AG04450 (cell line): ENCODE measurements at places on chromosomes 2 and 18.

DNA sequence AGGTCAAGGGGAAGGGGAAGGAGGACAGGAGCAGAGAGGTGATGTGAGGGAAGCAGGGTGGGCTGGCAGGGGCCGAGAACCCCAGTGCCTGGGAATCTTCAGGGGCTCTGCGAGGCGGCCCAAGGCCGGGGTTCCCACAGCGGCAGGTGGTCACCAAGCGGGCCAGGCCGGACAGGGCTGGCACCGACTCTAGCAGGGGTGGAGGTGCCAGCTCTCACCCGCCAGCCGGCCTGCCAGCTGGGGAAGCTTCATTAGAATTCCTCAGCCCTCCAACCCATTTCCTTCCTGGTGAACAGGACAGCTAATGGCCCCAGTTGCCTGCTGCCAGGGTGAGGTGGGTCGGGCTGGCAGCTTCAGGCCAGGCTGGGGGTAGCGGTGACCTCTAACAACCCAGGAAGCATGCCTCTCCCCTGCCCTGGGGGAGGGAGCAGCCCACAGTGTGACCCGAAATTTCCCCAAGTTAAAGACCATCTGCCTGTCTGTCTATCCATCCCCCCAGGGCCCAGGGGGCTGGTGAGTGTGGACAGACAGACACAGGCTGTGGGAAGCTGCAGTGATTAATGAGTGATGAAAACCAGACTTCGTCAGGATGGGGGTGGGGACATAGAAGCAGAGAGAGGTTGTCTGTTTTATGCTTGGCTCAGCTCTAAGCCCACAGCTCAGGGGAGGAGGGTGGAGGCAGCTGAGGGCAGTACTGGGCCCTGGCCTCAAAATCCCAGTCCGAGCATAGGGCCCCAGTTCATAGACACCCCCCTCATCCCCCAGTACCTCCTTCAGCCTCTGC is 144.1 kb downstream of the ZFP36L2 start:
- DNase-seq = no peak

- no peak for DNase-seq
Measured at GRCh38 chr2:74851191-74851566, 17.3 kb downstream of the HK2 start.

DNA sequence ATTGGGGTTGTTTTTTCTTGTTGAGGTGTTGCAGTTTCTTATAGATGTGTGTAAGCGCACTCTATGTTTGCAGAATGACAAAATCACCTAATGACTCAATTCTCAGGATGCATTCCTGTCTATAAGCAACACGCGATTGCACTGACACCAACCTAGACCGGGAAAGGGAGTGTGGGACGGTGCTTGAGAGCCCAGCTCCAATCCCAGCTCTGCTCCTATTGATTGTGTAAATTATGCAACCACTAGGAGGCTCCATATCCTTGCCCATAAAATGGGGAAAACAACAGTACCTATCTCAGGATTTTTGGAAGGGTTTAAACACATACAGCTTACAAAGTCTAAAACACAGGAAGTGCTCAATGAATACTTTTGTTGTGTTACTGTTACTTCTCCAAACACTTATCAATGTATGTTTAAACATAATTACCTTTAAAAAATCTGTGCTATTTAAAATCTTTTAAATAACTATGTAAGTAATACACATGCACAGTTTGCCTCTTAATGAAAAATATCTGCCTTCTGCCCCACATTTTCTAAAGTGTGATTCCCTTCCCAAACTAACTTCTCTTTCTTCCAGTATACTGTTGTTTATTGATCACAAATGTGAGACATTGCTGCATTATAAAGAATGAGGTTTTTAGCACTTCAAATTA is 132.5 kb downstream of the SPHKAP start:
- no peak for DNase-seq

DNA sequence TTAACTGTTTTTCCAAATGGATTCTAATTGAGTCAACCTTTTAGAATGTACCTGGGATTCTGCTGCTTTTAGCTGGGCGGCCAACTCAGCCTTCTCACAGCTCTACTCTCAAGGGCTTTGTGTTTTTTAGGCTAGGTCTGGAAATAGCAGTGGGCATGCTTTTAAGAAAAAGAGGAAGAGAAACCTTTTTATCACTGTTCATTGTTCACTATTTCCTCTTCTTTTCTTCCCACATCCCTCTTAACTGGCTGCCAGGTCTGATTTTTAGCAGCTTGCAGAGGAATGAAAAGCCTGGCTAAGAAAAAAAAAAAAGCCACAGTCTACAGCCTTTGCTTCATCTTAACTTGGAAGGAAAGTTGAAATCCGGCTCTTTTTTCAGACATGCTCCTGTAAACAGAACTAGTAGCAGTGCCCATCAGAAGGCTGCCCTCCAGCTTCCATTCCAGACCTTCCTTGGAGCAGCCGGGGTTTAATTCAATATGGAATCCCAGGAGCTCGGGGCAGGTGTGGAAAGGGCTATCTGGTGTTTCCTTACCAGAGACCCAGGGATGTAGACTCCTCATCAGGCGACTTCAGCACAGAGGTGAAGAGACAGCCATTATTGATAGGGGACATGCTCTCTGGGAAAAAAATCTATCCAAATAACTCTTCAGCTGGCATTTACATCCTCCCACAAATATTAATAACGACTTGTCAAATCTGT is 230.7 kb downstream of the MYO3B start:
- DNase-seq = no peak

DNA sequence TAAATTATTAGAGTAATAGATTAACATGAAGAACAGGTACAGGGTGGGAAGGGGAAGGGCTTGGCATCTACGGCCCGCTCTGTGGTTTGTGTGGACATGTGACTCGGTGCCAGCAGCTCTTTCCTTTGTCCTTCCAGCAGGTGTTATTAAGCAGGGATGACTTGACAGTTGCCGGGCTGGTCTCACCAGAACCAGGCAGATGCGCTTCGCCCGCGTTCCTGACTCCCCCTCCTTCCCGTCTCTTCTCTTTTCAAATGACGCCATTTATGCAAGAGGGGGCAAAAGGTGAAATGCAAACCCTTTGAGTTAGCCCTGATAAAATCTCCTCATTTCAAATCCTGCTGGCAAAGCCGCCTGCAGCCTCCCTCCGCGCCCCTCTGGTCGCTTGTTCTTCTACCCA is 38.9 kb upstream of the MGAT4A start:
- DNase-seq = no peak

GRCh38 chr2:104434318-104434792 is 419.6 kb upstream of the POU3F3 start:
- no peak for DNase-seq

- DNase-seq = no peak
Measured at GRCh38 chr2:50345701-50346591, 686.0 kb downstream of the NRXN1 start.

GRCh38 chr2:219698748-219699439 is 71.5 kb downstream of the SLC4A3 start:
- no peak for DNase-seq

- peak; percentile 24 for DNase-seq
Measured at GRCh38 chr2:196170606-196171247, 651 bp downstream of the STK17B start.

GRCh38 chr2:213002383-213002782 is 149.0 kb downstream of the IKZF2 start:
- no peak for DNase-seq
